HAP-1 (cell line): ENCODE measurements at places on chromosomes 16 and 17.

GRCh38 chr17:67273900-67274299 is 28.9 kb upstream of the HELZ start:
- no peak for DNase-seq

DNA sequence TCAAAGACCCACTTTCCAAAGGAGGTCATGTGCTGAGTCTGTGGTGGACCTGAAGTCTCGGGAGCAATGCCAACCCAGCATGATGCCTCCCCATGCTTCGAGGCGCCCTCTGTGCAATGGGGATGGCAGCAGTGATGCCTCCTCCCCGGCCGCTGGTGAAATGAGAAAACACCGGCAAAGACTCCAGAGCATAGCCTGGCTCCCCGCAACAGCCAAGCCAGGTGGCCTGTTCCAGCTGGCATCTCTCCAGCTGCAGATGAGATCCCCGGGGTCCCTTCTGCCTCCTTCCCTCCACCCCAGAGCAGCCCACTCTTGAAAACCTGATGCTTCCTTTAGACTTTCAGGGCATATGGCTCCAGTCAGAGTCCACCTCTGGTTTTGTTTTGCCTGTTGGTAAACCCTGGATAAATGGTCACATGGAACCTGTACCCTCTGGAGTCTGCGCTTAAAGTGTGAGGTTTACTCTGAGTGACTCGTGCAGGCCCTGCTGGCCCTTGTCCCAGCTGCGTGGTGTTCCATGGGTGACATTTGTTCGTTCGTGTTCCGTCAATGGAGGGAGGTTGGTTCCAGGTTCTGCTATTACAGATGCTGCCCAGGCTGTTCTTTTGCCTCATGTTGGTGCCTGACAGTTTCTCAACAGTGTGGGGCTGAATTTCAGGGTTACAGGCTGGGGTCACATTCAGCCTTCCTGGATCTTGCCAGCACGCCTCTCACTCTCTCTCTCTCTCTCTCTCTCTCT is 181.8 kb upstream of the CIBAR2 start:
- DNase-seq: no peak

DNA sequence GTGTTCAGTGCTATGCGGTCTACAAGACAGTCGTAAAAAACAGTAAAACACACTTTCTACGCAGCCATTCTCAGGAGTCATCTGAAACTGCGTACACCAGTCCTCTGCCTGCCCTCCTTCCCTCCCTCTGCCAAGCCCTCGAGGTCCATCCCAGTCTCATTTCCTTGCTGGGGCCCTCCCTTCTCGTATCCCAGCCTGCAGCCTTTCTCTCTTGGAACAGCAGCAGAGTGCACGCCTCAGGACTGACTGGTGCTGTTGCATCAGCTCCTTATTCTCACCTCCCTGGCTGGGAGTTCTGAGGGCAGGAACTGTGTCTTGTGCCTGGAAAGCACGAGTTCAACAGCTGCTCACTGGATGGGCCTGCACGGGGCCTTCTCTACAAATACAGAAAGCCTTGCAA is 12.5 kb downstream of the FAHD1 start:
- no peak for DNase-seq

GRCh38 chr17:36088670-36089338 is 1.1 kb downstream of the CCL3 start:
- DNase-seq: no peak

DNA sequence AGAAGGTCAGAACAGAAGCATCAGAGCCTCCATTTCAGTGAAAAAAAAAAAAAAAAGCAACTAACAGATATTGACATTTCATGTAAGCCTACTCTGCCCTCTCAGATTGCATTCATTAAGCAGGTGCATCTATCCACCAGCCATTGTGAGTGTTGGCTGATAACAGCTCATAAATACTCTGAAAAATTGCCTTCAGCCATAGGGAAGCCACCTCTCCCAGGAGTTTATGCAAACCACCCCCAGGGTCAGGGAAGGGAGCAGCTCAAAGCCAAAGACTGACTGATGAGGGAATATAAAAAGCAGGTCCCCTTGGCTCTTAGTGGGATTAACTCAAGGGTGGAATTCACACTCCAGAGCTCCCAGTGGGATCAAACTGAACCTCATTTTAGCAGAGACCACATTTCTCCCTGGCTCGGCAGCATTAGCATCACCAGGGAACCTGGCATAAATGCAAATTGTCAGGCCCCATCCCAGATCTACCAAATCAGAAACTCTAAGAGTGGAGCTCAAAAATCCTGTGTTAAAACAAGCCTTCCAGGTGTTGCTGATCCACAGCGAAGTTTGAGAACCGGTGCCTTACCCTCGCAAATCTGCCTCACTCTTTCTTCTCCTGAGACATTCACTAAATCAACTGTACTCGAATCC is 14.2 kb downstream of the APOH start:
- no peak for DNase-seq

DNA sequence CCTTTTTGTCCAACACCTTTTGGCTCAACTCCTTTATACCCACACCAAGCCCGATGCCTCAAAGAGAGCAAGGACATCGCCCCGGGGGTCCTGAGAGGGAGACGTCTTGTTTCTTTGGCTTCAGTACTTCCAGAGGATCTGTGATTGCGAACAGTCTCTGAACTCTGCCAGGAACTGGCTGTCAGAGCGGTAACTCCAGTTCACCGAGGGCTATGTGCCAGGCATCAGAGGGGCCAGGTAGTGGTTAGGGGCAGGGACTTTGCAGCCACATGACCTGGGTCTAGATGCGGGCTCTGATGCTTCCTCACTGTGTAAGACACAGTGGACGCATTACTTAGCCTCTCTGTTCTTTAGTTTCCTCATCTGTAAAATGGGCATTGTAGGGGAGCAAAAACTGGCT is 21.6 kb downstream of the LLGL2 start:
- DNase-seq: no peak

- DNase-seq: no peak
Measured at GRCh38 chr17:33050611-33051140, 59.0 kb downstream of the SPACA3 start.

DNA sequence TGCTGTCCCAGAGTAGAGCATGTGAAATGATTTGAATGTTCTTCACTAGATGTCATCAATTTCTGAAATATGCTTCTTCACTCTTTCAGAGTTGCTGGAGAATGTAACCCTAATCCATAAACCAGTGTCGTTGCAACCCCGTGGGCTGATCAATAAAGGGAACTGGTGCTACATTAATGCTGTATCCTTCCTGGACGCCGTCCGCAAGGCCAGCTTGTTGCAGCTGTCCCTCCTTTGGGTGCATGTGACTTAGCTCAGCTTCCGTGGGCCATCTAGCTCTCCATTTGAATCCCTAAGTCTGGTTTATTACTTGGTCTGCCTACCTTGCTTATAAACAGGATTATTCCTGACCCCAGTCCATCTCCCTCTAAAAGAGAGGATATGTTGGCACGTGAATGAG is 58.8 kb downstream of the USP10 start:
- no peak for DNase-seq

DNA sequence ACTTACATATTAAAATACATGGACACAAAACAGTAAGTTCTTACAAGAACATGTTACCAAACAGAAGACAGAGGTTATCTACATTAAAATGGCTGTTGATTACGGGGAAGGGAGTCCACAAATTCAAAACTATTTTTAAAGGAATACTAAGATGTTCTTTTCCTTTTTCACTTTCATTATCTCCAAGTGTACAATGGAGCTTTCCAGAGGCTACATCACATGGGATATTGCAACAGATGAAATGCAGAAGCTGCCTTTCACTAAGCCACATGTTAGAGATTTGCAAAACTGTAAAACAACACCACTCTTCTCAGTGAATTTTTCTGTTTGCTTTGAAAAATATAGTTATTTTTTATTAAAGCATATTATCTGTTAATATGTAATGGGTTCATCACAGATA is 53.6 kb downstream of the XPO6 start:
- DNase-seq: no peak

DNA sequence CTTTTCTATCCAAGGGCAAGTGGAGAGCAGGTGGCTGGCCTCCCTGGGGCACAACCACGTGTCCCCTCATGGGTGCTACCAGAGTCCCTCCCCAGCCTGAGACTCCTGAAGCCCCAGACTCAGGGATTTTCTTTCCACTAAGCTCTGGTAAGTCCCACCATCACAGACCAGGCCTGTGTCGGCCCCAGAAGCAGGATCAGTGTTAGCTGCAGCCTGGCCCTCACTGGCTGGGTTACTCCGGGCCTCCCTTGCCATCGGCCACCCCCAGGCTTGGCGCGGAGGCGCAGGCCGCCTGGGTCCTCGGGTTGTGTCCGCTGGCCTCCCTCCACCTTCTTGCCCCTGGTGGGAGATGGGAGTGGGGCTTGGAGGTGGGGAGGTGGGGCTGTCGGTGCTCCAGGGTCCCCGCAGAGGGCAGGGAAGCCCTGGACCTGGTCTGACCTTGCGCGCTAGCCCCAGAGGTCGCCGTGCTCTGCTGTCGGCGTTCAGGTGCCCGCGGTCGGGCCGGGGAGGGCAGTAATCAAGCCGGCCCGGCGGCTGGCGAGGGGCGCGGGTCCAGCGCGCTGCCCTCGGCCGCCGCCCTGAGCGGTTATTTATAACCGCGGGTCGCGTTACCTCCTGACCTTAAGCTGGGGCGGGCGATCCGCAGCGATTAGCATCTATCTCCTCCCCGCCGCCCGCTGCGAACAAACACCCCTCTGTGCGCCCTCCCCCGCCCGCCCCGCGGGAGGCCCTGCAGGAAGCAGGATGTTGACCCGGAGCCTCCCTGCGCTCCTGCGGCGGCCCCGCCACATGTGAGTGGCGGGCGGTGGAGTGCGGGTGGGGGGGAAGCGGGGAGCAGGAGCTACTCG is 78.1 kb upstream of the TOB1 start:
- DNase-seq: peak; percentile 85

DNA sequence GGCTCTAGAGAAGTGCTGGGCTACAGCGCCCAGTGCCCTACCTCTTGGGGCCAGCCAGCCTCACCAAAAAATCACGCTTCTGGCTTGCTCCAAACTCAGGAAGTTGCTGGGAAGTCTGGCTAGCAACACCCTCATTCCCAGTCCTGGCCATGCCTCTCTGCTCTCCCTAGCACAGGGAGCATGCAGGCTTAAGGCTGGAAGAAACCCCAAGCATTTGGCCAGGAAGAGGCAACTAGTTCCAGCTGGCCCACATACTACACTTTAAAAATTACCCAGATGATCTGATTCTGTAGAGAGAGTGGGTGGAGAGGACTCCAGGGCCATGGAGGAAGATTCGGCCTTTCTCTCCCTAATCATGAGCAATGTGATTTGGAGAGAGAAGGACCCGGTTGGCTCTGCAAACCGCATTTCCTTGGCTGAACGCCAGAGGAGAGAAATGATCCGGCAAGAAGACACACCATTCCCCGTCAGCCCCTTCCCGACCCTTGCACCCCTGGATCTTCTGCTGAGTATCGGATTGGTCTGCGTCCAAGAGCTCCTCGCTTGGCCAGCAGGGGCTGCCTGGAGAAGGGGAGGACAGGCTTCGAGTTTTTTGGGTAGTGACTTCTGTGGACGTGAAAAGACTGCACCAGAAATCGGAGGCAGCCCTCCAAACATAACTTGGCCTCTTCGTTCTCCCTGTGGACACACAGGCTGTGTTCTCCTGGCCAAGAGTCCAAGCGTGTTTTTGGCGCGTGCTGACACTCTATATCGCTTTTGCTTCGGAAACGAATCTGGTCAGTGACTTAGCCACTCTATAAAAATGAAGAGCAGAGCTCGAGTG is 406.3 kb downstream of the WWOX start:
- no peak for DNase-seq

GRCh38 chr17:81723651-81724209 is 11.6 kb downstream of the SLC25A10 start:
- no peak for DNase-seq

GRCh38 chr17:8725881-8726876 is 18.5 kb downstream of the CCDC42 start:
- no peak for DNase-seq

GRCh38 chr17:72270273-72270924 is 149.6 kb downstream of the SOX9 start:
- DNase-seq: no peak

DNA sequence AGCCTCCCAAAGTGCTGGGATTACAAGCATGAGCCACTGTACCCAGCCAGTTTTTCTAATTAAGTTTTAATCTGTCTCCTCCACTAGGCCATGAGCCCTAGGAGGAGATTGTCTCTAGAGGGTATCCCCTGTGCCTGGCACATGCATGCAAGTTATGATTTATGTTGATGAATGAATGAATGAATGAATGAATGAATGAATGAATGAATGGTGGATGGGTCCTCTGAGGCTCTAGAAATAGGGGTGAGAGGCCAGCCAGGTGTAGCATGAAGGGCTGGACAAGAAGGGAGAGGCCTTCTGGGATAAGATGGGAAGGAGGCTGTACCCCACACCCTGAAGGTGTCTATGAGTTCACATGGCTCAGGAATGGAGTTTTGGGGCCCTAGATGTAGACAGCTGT is 48.8 kb downstream of the EMP2 start:
- DNase-seq: no peak

GRCh38 chr17:67041531-67041930 is 2.8 kb upstream of the CACNG1 start:
- no peak for DNase-seq

- no peak for DNase-seq
Measured at GRCh38 chr16:87966064-87966645, 14.9 kb downstream of the BANP start.

DNA sequence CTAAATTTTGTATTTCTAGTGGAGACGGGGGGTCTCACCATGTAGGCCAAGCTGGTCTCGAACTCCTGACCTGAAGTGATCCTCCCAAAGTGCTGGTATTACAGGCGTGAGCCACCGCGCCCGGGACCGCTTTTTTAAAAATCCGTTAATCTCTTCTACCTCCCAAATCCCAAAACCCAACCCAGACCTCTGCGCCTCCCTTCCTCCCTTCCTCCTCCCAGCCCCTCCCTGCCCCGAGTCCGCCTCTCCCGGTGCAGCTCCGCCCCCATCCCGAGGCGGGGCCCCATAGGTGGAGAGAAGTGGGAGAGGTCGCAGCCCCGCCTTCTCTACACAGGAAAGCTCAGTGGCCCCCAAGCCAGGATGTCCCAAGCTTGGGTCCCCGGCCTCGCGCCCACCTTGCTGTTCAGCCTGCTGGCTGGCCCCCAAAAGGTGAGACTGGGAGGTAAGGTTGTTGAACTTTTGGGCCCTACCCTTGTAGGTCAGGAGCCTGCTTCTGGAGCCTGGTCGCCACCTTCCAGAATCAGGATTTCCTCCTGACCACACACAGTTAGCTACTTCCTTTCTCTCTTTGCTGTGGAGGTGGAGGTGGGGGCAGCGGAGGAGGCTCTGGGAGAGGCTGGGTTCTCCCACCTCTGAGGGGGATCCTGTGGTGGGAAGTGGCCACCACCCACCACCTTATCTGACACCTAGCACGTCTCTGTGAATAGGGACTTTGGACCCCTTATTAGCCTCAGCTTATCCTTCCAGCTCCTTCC is at the start of gene TMEM92:
TMEM92 (plus strand) TSS at position 325 of the 755 bp plus-strand sequence; CDS start at position 361, 36 bp downstream.
- DNase-seq: peak; percentile 86

GRCh38 chr16:25487888-25488287 is 203.9 kb upstream of the HS3ST4 start:
- DNase-seq: no peak

DNA sequence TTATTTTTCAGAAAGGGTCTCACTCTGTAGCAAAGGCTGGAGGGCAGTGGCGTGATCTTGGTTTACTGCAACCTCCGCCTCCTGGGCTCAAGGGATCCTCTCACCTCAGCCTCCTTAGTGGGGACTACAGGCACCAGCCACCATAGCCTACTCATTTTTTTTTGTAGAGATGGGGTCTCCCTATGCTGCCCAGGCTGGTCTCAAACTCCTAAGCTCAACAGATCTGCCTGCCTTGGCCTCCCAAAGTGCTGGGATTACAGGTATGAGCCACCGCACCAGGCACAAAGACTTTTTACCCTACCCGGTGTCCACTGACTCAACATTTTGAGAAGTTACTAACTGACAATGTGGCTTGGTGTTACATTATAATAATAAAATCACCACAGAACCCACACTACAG is 7.2 kb downstream of the GRB2 start:
- no peak for DNase-seq

- DNase-seq: no peak
Measured at GRCh38 chr16:67399218-67399733, 6.0 kb upstream of the TPPP3 start.
